ENCODE measurements at places on chromosomes 3 and 15.

DNA sequence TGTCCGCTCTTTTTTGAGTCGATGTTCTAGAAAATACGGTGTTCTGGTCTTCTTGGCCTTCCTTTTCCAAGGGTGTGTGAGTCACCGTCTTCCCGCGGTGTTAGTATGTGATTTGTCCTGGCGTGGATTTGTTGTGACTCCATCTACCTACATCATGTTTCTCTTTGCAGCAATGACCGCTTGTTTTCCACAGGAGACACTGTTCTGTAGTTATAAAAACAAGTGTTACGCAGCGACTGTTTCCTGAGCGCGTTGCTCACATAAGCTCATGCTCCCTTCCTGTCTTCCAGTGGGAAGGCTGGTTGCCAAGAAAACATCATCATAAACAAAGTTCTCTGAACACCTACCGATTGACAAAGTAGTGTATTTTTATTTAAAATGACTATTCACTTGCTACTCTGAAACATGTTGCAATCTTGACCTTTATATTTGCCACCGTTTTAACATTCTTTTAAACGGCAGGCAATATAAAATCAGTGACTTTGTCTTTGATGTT, 19.0 kb downstream of the USP13 start:
- no peak for DNase-seq

GRCh38 chr3:24853685-24854490, 359.2 kb upstream of the THRB start:
- DNase-seq, result no peak

DNA sequence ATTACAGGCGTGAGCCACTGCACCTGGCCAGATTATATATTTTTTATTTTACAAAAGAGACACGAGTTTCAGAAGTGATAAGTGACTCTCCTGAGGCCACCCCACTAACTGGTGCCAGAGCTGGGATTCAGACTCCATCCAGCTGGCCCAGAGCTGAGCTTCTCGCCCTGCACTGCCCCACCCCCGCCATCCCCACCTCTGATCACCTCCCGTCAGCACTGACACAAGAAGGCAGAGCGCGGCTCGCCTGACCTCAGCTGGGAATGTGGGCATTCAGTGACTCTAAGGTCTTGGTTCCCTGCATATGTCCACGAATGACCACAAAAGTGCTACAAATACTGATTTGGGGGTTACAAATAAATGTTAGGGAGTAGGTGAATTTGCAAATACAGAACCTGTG, 56.1 kb upstream of the GALNT15 start:
- DNase-seq, result no peak

GRCh38 chr3:30996467-30996866, 102.0 kb upstream of the GADL1 start:
- no peak for DNase-seq

DNA sequence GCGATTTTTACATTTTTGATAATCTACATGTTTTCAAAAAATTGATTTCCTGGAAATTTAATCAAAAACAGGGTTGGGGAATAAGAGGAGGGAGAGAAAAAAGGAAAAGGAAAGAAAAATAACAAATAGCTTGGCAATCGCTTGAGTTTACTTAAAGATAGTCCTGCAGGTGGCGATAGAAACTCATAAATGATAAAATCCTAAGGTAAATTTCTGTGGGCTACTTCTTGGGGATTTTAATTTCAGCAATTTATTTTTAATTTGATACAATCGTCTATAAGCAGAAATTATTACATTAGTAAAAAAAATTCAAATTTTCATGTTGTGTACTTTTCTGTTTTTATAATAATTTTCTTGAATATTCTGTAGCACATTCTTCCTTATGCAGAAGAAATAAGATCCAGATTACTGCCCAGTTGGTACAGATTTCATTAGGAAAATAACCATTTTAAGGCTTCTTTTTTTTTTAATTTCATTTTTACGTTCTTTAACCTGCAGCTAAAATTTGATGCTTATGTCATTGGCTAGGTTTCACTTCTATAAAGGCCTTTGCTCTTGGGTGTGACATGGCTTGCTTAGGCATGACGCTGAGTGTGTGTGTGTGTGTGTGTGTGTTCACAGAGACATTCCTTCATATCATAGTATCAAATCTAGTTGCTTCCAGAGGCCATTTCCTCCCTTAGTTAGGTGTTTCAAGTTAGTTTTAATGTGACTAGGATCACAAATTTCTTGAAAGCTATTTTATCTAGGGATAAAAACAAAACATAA, 181.8 kb downstream of the MCTP2 start:
- no peak for DNase-seq
